A549 treated with CORT108297 at 1 μM for 4 hours (cell line): ENCODE measurements at places on chromosomes 7 and 10. TPM values are rescaled to one million over a fixed set of nuclear protein-coding genes. Genes with fewer than 3 reads are reported as not detected.

The HOXA9 gene
- 0.49 to 1.1 TPM (median 0.63 TPM) in 5 replicates for total RNA-seq

The CFAP43 gene
- 0.17 to 0.30 TPM (median 0.30 TPM) in 5 replicates for total RNA-seq

The HMX3 gene
- 0.09 TPM in 1 of 5 replicates, not detected in the others for total RNA-seq

The HPSE2 gene
- total RNA-seq: not detected in 5 replicates

The LRRD1 gene
- total RNA-seq: not detected in 5 replicates

The RSPH10B2 gene
- 0.04 to 0.10 TPM (median 0.07 TPM) in 5 replicates for total RNA-seq

The TMEM139 gene
- 0.75 to 1.4 TPM (median 1.2 TPM) in 5 replicates for total RNA-seq

The SUN3 gene
- total RNA-seq: 0.15 to 0.16 TPM in 2 of 5 replicates, not detected in the others

The ANK3 gene
- 0.18 to 0.54 TPM (median 0.42 TPM) in 5 replicates for total RNA-seq

The PPP1R17 gene
- total RNA-seq: not detected in 5 replicates

The VWA2 gene
- 0.02 to 0.06 TPM in 2 of 5 replicates, not detected in the others for total RNA-seq

The OPTN gene
- total RNA-seq: 49.0 to 60.1 TPM (median 55.6 TPM) in 5 replicates

The RBP4 gene
- 5.0 to 10.3 TPM (median 8.8 TPM) in 5 replicates for total RNA-seq

The TRPV6 gene
- total RNA-seq: not detected in 5 replicates

The IFRD1 gene
- 29.8 to 39.3 TPM (median 35.0 TPM) in 5 replicates for total RNA-seq

The SORBS1 gene
- 0.36 to 0.69 TPM (median 0.47 TPM) in 5 replicates for total RNA-seq

The RARRES2 gene
- not detected in 5 replicates for total RNA-seq

The CNPY1 gene
- total RNA-seq: not detected in 5 replicates

The ODAD2 gene
- 0.02 to 0.13 TPM (median 0.03 TPM) in 3 of 5 replicates, not detected in the others for total RNA-seq

The OPALIN gene
- not detected in 5 replicates for total RNA-seq
